ENCODE measurements at places on chromosomes 16 and 17.

- H3K36me3 ChIP-seq, result peaks cover 19% of the 10 kb centered on the region
- no peaks in the 10 kb centered on the region for H3K4me1 ChIP-seq
- no peak overlapping the region for H3K27ac ChIP-seq
- no peaks in the 10 kb centered on the region for H3K27me3 ChIP-seq
- no peak for DNase-seq
These were observed 22.7 kb downstream of the LCMT1 start for GRCh38 chr16:25134166-25134700.

GRCh38 chr17:50165867-50166517 is at the start of gene SGCA:
Gene SGCA (plus strand): TSS chr17:50166005. CDS start chr17:50166041, 36 bp downstream.
- H3K4me1 ChIP-seq, result peaks cover 39% of the 10 kb centered on the region
- peaks cover 3% of the 10 kb centered on the region for H3K36me3 ChIP-seq
- H3K27me3 ChIP-seq, result no peaks in the 10 kb centered on the region
- no peak for DNase-seq

- DNase-seq, result no peak
- H3K4me3 ChIP-seq, result no peak overlapping the region
- H3K36me3 ChIP-seq, result no peaks in the 10 kb centered on the region
These were observed 503.5 kb downstream of the HS3ST4 start for GRCh38 chr16:26195225-26195624.

- peaks cover 42% of the 10 kb centered on the region for H3K36me3 ChIP-seq
- peak overlapping the region; percentile 33 for H3K4me3 ChIP-seq
These were observed 167.4 kb upstream of the CACNG5 start for GRCh38 chr17:66667491-66668030.

DNA sequence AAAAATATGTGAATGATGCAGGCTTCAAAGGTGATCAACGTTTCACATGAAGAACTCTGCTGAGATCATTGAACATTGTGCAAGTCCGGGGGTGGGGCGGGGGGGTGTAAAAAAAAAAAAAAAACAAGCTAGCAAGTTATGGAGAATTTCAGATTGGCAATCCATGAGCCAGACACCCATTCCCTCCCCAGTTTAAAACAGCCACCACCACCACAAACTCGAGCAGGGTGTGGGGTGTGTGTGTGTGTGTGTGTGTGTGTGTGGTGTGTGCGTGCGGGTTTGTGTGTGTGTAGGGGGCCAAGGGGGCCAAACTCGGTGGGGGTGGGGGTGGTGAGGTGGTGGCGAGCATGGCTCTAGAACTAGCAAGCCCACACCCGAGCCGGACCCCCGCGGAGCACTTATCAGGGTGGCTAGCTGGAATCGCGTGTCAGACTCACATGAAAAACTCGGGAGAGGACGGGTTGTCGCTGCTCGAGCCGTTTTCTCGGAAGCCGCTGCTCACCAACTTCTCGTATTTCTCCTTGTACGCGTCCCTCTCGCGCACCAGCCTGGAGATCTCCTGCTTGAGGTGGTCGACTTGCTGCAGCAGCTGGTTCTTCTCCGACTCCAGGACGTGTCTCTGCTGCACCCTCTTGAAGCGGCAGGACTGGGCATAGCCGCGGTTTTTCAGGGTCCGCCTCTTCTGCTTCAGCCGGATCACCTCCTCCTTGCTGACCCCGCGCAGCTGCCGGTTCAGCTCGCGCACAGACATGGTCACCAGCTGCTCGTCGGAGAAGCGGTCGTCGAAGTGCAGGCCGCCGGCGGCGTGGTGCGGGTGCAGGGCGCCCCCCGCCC is 2.0 kb downstream of the MAF start:
- peaks cover 76% of the 10 kb centered on the region for H3K27me3 ChIP-seq
- peak overlapping the region; percentile 22 for H3K4me3 ChIP-seq
- H3K27ac ChIP-seq, result no peak overlapping the region
- peaks cover 19% of the 10 kb centered on the region for H3K4me1 ChIP-seq

DNA sequence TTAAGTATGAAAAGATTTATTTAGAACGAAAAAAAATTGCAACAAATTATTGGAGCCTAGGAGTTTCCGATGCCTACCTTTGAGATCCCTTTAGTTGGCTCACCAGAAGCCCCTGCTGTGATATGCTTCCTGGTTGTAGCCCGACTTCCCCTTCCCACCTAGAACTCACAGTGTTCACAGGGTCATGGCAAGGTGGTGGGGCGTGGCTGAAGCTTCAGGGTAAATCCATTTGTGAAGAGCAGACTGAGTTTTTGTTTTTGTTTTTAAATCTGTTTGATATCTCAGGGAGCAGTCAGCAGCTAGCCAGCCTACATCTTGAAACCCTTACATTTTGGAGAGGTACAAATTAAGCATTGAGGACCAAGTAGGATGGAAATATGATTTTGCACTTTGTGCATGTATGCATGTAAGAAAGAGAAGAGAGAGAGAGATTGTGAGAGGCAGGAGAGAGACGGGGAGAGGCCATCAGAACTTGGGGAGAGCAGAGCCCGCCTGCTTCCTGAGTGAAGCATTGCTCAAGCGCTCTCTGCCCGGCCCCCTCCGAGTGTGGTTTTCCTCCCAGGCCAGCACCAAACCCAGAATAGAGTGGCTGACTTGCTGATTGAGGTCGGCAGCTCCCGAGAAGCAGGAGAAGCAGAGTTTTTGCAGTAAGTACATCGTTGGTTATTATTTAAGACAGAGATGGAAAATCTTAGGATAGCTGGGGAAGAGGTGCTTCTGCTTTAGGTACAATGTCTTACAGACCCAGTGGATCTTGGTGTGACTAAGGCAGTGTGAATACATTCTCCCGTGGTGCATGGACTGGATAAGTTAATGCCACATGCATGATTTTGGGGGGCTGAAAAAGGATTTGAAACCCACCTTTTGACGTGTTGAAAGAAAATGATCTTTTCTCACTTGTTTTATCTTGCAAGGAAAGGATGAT is 64.2 kb downstream of the SPECC1 start:
- H3K27me3 ChIP-seq, result peaks cover 4% of the 10 kb centered on the region
- no peak overlapping the region for H3K27ac ChIP-seq
- peak overlapping the region; percentile 57 for H3K4me3 ChIP-seq
- H3K4me1 ChIP-seq, result peaks cover 26% of the 10 kb centered on the region
- peak; percentile 27 for DNase-seq

- H3K36me3 ChIP-seq, result peaks cover 8% of the 10 kb centered on the region
- H3K4me3 ChIP-seq, result peak overlapping the region; percentile 77
- no peaks in the 10 kb centered on the region for H3K27me3 ChIP-seq
- H3K27ac ChIP-seq, result no peak overlapping the region
- no peak for DNase-seq
These were observed 936 bp upstream of the RASL10B start for GRCh38 chr17:35730400-35731005.
